Right ventricle myocardium inferior (tissue), 1 donor: ENCODE measurements at places on chromosomes 16 and 17. TPM values are rescaled to one million over a fixed set of nuclear protein-coding genes. Genes with fewer than 3 reads are reported as not detected.

Gene PRKCB
- 2.2 TPM for total RNA-seq

Gene OR1G1
- total RNA-seq: not detected

Gene KRT9
- total RNA-seq: not detected

Gene PLEKHG4
- 1.1 TPM for total RNA-seq

Gene ASGR1
- 0.43 TPM for total RNA-seq

Gene KRTAP3-2
- total RNA-seq: not detected

Gene KRTAP2-3
- total RNA-seq: not detected

Gene XYLT1
- 1.8 TPM for total RNA-seq

Gene NXPH3
- total RNA-seq: 4.5 TPM

Gene CCL16
- not detected for total RNA-seq

Gene RDM1
- total RNA-seq: not detected

Gene TBC1D3B
- total RNA-seq: 4.0 TPM

Gene GRN
- 150 TPM for total RNA-seq

Gene COQ9
- total RNA-seq: 215 TPM

Gene TXNL4B
- 7.7 TPM for total RNA-seq

Gene NGFR
- total RNA-seq: 10.0 TPM

Gene MMP25
- total RNA-seq: 1.7 TPM

Gene CCDC200
- total RNA-seq: not detected

Gene HLF
- 35.7 TPM for total RNA-seq

Gene OVCA2
- 14.3 TPM for total RNA-seq

Gene TEX19
- not detected for total RNA-seq

Gene GPR142
- total RNA-seq: not detected

Gene GP1BA
- not detected for total RNA-seq

Gene PKD1
- 85.8 TPM for total RNA-seq

Gene TM4SF5
- total RNA-seq: not detected

Gene CDH3
- total RNA-seq: not detected

Gene ITGA2B
- total RNA-seq: 0.78 TPM

Gene DCXR
- total RNA-seq: 175 TPM

Gene CETP
- 0.32 TPM for total RNA-seq
